ENCODE measurements at places on chromosomes 13 and 19. TPM values are rescaled to one million over a fixed set of nuclear protein-coding genes. Genes with fewer than 3 reads are reported as not detected.

Gene CEACAM16
- total RNA-seq, result not detected

Gene GIPR
- 8.3 TPM for total RNA-seq

Gene OLFM2
- 0.58 TPM for total RNA-seq

Gene IZUMO2
- not detected for total RNA-seq

GRCh38 chr13:111862836-111863815, 203.8 kb upstream of the SOX1 start:
- no peaks in the 10 kb centered on the region for H3K4me1 ChIP-seq
- H3K4me3 ChIP-seq, result no peak overlapping the region
- no peaks in the 10 kb centered on the region for H3K36me3 ChIP-seq
- no peak for DNase-seq
- no peaks in the 10 kb centered on the region for H3K27me3 ChIP-seq
